ENCODE measurements at places on chromosomes 4 and X.

DNA sequence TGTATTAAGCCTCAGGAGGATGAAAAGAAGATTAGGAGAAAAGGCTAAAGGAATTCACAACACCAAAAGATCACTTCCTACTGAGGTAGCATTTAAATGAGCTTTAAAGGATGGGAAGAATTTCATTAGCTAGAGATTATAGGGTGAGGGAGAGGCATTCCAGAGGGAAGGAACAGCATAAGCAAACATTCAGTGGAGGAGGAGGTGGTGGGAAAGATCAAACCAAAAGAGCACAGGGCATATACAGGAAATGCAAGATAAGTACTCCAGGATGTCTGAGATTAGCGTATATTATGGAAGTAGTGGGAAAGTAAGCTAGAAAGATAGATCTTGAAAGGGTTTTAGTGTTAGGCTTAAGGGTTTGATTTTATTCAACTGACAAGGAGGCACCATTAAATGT is 84.8 kb downstream of the COL4A6 start:
- DNase-seq = no peak

DNA sequence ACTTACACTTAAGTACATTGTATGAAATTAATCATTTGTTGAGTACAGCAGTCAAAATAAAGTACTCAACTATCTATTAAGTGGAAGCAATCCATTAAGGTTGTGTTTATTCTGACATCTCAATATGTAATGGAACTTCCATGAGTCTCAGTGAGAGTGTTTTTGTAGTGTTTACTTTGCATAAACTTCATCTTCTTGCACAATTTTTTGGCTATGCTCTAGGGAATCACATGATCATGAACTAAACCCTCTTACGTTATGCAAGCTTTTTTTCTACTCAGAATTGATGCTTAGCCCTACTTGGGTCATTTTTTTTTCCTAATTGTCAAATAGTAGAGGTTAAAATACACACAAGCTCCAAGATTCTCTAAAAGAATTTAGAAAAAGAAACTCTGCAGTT is 21.1 kb upstream of the PIGA start:
- DNase-seq = no peak

DNA sequence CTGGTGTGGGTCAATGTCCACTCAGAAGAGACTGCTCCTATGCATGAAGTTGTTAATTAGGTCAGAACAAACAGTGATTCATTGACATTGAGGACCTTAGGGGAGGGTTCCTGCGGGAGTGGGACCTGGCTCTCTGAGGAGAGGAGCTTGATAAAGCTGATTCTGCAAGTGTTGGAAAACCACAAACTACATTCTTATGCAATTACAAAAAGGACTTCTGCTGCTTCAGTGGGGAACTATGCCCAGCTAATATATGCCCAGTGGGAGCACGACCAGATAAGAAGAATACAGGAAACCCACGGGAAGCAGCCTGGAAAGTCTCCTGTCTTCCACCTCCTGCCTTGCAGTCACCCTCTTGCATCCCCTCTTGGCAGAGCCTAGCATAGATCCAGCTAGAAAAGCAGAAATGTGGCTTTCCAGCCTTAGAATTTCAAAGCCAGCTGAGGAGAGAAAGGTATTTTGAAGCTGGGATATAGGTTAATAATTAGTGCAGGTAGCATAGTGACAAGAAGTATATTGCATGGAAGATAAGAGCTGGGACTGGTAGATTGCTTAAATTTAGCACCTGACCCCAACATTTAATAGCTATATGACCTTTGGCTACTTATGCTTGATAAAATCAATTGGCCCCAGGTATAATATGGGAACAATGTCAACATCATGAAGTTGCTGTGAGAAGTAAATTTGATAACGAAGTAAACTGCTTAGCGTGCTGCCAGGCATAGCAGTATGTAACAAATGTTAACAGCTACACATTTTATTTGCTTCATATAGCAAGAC is 34.9 kb upstream of the UGT8 start:
- DNase-seq = no peak

GRCh38 chr4:152970102-152970820 is 34.1 kb downstream of the FHDC1 start:
- peak; percentile 55 for DNase-seq

DNA sequence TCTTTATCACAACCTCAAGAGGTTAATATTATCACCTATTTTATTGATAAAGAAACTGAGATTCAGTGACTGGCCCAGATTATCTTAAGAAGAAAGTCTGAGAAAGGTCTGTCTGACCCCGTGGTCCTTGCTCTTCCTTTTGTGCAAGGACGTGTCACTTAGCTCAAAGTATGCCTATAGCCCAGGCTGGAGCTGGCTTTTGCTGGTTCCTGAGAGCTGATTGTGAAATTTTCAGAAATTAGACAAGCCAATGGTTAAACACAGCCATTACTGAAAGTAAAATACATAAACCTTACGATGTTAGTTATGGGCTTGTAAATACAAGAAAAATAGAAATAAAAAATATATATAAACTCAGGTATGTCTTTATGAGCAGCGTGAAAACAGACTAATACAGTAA is 70.1 kb downstream of the CHRNA9 start:
- DNase-seq = no peak

GRCh38 chr4:185881430-185881829 is 69.4 kb upstream of the SORBS2 start:
- DNase-seq = no peak

GRCh38 chrX:154354013-154354412 is 20.4 kb downstream of the FLNA start:
- no peak for DNase-seq

GRCh38 chr4:13137390-13137789 is 346.8 kb downstream of the RAB28 start:
- DNase-seq = no peak

GRCh38 chr4:102860611-102861324 is 8.0 kb upstream of the CISD2 start:
- no peak for DNase-seq

- DNase-seq = no peak
These were observed 571 bp upstream of the EDA start for GRCh38 chrX:69615342-69615741.

GRCh38 chr4:186161138-186161537 is 30.2 kb upstream of the CYP4V2 start:
- DNase-seq = no peak

GRCh38 chr4:3257556-3258482 is 8.9 kb downstream of the MSANTD1 start:
- DNase-seq = no peak

- DNase-seq = no peak
These were observed 28.5 kb upstream of the MAGEE1 start for GRCh38 chrX:76398970-76399369.

GRCh38 chr4:147510962-147511668 is 30.2 kb downstream of the EDNRA start:
- no peak for DNase-seq

GRCh38 chr4:100414016-100414790 is 103.6 kb downstream of the EMCN start:
- DNase-seq = no peak

- no peak for DNase-seq
These were observed 31.1 kb downstream of the ZCCHC4 start for GRCh38 chr4:25343671-25344070.

GRCh38 chr4:106695501-106696262 is 327.1 kb upstream of the GIMD1 start:
- DNase-seq = no peak

DNA sequence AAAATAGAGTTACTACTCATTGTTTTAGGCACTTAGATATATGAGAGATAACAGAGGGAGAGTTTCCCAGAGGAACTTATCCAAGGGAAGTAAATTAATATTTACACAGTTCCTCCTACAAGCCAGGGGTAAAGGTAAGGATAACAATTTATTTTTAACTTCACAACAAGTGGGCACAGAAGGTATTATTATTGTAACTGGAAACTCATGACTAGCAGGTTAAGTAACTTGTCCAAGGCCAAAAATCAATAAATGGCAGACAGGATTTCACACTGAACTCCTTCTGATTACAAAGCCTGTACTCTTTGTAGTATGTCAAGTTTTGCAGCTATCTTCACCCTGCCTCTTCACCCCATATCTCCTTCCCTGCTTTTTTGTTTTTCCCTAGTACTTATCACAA is 46.9 kb upstream of the F8A3 start:
- no peak for DNase-seq

DNA sequence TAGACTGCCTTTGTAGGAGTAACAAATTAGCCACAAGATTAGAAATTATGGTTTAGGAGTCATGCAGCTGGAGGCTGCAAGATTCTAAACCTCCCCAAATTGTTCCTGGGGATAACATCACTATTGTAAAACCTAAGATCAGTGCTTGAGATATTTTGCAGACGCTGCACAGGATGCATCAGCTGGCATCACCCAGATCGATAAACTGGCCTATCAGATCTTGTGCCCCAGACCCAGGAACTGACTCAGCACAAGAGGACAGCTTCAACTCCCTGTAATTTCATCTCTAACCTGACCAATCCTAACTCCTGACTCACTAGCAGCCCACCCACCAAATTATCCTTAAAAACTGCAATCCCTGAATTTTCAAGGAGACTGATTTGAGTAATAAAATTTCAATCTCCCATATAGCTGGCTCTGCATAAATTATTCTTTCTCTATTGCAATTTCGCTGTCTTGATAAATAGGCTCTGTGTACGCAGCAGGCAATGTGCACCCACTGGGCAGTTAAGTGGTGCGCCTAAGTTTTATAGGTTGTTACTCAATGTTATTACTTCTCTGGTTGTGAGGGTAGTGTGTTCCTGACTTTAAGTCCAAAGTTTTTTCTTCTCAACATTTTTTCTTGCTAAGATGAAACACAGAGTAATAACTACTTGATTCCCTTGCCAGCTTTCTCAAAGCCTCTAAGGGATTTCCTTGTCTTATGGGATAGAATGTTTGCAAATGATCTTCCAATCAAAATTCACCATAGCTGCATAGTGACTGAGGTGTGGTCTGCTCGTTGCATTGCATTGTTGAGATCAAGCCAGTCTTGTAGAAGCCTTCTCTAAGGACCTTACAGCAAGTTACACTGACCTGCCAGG is 312.3 kb upstream of the DKK2 start:
- DNase-seq = no peak

DNA sequence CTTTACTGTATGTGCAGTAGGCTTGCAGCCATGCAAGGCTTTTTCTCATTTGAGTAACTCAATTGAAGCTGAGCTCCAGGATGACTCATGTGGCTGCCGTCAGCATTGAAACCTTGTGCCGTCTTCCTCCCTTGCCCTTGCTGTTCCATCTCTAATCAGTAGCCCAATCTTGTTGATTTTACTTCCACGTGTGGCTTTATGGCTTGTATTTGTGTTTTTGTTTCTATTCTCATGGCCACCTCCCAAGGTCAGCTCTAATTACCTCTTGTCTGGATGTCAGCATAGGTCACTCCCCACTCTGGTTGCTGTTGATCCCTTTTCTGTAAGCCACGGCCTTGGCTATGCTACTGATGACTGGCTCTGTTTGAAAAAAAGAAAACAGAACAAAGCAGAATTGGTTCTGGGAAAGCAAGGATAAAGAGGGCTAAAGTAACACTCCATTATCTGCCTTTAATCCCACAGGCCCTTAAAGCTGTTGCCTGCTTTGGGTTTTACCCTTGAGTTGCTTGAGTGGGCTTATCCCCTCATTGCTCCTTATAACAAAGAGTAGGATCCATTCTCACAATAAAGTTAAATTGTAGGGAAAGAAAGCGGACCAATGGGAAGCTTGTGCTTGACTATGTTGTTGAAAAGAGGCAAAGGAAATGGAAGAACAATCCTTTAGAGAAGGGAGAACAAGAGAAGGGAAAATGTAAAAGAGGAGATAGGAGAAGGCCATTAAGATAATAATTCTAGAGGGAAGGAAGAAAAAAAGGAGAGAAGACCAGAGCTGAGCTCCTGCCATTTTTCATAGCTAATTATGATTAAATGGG is 173.9 kb upstream of the PGRMC2 start:
- no peak for DNase-seq

- DNase-seq = no peak
These were observed 112.0 kb upstream of the TTC29 start for GRCh38 chr4:147057611-147058190.

GRCh38 chr4:128309585-128309984 is 22.0 kb upstream of the PGRMC2 start:
- no peak for DNase-seq

- no peak for DNase-seq
These were observed 83.4 kb downstream of the PALLD start for GRCh38 chr4:168580228-168580627.

GRCh38 chr4:9703391-9703790 is 78.0 kb upstream of the DRD5 start:
- no peak for DNase-seq

DNA sequence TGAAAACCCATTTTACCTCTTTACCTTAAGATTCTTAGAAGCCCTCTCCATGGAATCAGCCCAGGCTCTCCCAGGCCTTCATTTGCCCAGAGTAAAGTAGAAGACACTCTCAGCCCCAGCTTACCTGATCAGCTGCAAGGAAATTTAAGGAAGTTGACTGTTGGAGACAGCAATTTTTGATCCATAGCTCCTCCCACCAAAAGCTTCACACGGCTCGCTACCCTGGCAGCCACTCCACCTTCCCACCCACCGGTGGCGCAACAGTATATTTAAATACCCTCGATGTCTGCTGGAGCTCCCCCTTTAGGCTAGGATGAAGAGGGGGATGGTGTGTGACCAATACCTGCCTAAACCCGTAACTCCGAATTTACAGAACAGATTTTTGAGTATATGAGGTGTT is 75.4 kb downstream of the MBNL3 start:
- DNase-seq = no peak

- DNase-seq = no peak
These were observed 614.0 kb downstream of the STIM2 start for GRCh38 chr4:27474691-27475090.

GRCh38 chr4:134777606-134778005 is 576.0 kb upstream of the PABPC4L start:
- DNase-seq = no peak

DNA sequence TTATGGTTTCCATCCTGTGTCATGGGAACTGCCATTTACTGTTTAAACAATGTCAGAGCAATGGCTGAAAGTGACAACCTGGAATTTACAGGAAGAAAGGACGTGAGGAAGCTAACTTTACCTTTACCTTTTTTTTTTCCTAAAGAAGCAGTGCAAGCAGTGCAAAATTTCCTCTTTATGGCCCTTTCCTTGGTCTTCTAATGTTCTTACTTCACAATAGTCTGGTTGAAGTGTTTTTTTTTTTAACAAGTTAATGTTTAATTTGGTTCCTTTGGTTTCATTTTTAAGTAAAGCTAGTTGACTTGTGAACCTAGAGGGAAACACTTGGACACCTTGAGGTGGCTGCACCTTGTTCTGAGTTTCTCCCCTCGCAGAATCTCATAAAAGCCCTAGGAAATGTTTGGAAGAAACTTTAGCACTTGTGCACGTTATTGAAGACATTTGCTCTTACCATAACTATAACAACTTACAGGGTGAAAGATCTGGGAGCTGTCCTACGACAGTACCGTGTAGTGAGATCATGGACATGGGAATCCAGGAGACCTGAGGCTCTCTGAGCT is 1.8 kb downstream of the SGMS2 start:
- no peak for DNase-seq

DNA sequence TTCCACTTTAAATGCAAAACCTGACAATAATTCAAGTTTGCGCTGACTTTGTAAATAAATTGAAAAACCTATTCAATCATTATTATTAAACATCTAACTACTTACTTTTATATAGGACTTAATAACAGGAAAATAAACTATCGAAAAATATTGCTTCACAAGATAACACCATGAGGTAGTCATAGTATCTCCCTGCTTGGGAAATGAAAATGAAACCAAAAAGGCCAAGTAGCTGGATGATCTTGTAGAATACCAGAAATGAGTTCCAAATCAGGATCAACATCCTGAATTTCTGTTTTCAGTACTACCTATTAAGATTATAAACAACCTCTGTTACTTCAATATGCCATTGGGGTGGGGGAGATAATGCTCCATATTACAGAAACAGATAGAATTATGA is 58.9 kb downstream of the CHIC2 start:
- DNase-seq = no peak

- no peak for DNase-seq
These were observed 17.1 kb upstream of the CCDC110 start for GRCh38 chr4:185488650-185489049.

All from vagina (tissue), 2 donors.